Fibroblast of mammary gland (primary cell): ENCODE measurements at places on chromosomes 11 and 22.
A peak's percentile ranks its signal among the peaks of the same experiment; 100 is the strongest.

GRCh38 chr11:36196411-36196998 lies 92.7 kb downstream of the COMMD9 start:
- DNase-seq, result peak; percentile 56

- DNase-seq, result peak; percentile 31
Measured at GRCh38 chr11:27161071-27161470, 120.5 kb downstream of the BBOX1 start.

GRCh38 chr11:77151804-77152509 lies 23.9 kb downstream of the MYO7A start:
- DNase-seq, result peak; percentile 33

GRCh38 chr22:24727218-24727851 lies 47.2 kb downstream of the PIWIL3 start:
- DNase-seq, result peak; percentile 83

DNA sequence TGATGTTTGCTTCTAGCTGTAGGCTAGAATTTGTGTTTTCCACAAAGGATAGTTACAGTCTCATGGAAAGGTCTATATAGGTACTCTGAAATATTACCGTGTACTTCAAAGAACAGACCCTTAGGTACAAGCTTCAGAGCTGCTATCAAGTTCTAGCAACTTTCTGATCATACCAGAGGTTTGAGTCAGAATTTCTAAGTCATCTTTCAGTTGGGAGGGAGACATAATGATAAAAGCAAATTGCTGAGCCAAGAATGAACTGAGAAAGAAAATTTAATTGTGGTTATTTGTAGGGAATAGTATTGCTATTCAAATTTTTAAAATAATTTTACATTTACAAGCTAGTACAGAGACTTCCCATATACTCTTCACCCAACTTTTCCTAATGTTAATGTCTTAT lies 19.9 kb upstream of the ME3 start:
- DNase-seq, result peak; percentile 28

GRCh38 chr11:8699903-8700302 lies 17.3 kb downstream of the RPL27A start:
- peak; percentile 52 for DNase-seq

DNA sequence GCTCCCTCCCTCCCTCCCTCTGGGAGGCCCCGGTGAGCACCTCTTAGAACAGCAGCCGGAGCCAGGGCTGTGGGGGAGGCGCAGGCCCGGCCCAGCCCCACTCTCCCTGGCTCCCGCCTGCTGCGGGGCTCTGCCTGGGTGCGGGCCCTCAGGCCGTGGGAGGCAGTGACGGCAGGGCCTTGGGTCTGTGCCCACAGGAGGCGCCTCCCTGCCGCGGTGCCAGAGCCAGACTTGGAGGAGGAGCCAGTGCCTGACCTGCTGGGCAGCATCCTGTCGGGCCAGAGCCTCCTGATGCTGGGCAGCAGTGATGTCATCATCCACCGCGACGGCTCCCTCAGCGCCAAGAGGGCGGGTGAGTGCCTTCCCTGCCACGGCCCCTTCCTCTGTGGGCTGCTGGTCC lies 9.5 kb downstream of the IRF7 start:
- DNase-seq, result peak; percentile 76

- DNase-seq, result no peak
Measured at GRCh38 chr11:638631-639331, 1.7 kb downstream of the DRD4 start.

GRCh38 chr11:69650081-69650831 lies 9.3 kb downstream of the CCND1 start:
- no peak for DNase-seq

- peak; percentile 88 for DNase-seq
Measured at GRCh38 chr11:95849087-95849825, 59.0 kb downstream of the CEP57 start.

DNA sequence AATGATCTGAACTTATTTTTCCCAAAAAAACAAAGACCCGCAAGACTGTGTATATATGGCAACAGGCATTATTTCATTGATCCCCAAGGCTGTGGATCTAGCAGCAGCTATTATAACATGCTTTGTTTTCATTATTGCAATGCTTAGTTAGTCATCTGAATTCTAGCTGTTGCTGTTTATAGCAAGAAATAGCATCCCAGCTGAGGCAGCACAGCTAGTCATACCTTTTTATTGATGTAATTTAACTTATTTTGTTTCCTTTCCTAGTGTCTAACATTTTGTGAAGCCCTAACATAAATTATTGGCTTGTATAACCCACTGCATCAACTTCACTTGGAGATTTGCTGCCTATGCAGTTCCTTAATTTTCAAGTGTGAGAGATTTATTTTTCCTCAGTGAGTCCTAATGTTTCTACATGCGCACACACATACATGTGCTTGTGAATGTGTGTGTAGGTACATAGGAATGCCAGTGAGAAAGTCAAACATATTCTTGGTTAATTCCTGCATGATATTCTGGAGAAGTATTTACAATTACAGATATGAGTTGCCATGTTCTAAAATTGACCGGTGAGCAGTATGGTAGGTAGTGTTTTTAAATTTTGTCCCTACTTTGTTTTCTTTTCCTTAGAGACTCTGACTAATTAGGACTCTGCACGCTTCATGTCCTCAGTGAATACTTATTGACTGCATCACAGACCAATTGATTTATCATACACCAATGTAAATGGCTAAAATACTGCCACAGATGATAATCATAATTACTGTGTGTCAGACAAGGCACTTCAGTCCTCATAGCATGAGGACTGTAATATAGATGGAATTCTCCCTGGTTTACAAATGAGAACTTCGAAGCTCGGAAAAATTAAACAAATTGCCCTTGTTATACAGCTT lies 119.3 kb downstream of the WNT11 start:
- peak; percentile 70 for DNase-seq
